NCI-H2171 treated with DMSO at 0.1 percent for 48 hours (cell line): ENCODE measurements at places on chromosomes 13 and 19.

DNA sequence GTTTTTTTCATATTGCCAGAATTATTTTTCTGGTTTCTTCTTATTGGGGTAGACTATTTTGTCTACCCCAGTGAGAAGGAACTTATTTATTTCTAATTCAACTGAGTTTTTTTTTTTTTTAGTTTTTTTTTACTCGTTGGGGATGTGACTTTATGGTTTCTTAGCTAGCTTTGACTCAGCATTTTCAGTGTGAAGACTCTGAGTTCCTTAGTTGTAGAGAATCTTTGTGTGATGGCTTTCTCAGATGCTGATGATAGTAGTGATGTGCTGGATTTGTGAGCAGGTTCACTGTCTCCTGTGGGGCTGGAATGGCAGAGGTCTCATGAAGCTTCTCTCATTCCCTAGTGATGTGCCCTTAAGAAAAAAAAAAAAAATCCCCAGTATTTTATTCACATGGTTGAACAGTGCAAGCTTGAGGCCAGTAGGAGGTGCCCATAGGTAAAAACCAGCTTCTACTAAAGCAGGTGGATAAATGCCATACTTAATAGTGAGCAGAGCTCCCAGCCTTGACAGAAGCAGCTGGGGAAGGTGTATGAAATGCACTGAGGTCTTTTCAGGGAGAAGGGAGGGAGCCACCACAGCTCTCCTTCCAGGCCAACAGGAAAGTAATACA, 106.2 kb upstream of the KLF5 start:
- DNase-seq: no peak

DNA sequence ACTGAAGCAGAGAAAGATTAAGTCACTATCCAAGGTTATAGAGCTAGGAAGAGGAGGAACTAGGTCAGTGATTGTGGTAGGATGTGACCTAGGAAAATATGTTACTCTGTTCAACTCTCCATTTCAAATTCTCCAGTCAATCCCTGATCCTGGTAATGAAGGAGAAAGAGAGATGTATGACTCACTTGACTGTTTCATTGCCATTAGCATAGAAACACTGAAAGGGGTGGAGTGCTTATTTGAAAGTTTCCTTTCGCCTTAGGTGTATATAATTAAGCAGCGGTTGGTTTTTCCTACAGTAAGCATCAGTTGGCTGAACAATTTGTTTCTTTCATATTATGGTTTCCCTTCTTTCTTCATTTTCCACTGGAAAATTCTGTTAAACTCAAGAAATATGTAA, 198.1 kb upstream of the CSNK1A1L start:
- no peak for DNase-seq

GRCh38 chr13:44415815-44416214, 42.2 kb downstream of the SERP2 start:
- DNase-seq: no peak

DNA sequence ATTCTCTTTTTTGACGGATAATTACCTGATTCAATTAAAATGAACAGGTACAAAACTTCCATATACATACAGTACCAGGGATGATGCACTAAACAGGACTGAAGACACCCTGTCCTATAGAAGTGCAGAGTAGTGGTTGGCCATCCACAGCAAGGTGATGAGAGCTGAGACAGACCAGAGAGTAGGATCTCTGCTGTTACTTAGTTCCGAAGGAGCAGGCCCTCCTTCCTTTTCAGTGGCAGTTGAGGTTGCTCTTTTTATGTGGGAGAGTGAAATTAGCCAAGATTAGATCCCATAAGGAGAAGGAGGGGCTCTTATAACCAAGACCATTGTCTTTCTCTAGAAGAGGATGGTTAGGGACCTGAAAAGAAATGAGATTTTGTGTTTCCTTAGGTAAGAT, 4.0 kb downstream of the PDS5B start:
- no peak for DNase-seq

DNA sequence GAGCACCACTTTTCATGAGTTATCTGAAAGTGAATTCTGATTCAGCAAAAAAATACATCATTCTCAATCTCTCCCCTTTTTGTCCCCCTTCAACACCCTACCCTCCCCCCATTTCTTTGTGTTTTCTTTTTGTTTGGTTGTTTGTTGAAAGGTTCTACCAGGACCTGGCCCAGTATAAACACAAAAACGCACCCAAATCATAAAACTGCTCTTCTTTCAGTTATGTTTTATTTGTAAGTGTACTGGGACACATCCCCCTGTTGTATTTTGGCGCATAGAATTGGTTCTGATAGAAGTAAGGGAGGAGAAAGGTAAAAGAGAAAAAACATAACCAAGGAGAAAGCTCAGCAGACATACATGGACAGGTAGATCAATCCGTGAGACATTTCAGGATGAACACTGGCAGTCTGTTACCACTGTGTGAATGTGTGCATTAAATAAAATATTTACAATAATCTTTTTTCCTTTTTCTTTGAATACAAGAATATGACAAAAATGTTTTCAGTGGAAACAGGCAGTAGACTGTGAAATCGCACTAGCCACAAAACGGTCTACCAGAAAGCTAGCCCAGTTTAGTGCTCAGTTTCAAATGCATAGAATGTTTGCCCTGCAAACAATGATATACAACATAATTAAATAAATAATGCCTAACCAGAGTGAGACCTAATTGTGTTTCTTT, 4.2 kb downstream of the POU4F1 start:
- DNase-seq: no peak

GRCh38 chr19:13152974-13153568, 2.9 kb downstream of the IER2 start:
- DNase-seq: peak; percentile 92

- DNase-seq: no peak
Measured at GRCh38 chr19:6527893-6528543, 2.8 kb upstream of the TNFSF9 start.

DNA sequence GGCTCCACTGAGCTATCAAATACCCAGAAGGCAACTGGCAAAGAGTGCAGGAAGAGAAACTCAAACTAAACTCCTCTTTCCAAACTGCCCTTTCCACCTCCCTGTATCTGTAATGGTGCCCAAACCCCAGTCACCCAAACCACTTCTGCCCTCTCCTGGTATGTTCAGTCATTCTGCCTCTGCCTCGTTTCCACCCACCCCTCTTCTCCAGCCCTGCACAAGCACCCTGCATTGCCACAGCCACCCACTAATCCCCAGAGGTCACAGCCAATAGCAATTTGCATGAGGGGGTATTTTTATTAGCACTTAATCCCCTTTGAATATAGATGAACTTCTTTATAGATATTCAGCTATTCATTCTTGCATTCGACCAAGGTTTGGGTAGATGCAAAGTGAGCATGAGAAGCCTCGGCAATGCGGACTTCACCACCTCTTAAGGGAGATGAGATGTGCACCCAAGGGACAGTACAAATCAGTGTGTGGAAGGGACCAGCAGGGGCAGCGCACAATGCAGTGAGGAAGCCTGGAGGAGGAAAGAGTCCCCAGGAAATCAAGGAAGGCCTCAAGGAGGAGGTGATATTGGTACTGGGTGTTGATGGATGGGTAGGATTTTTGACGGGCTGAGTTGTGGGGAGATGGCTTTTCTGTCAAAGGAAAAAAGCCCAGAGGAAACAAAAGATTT, 12.4 kb downstream of the TMEM272 start:
- peak; percentile 39 for DNase-seq

DNA sequence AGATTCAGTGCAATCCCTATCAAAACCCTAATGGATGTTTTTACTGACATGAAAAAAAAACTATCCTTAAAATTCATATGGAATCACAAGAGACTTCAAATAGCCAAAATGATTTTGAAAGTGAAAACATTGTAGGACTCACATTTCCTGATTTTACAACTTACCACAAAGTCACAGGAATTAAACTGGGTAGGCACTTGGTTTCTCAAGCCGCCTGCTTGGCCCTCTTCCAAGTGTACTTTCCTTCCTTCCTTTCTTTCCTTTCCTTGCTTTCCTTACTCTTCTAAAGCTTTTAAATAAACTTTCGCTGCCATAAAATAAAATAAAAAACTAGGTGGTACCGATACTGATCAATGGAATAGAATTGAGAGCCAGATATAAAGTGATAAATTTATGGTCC, 21.0 kb upstream of the CD33 start:
- no peak for DNase-seq

DNA sequence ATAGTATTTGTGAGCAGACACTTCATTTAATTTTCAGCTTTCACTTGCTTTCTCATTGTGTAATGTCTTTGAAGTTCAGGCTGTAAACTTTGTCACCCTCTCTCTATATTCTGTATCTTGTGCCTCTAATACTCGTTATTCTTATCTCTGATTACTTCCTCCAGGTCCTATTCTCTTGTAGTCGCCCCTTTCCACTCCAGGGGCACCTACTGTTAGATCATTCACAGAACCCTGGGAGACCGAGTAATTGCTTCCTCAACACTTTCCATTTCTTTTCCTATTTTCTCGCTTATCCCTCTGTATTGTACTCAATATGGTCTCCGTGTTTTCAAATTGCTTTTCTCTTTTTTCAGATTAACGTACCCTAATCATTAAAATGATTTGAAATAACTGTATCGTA, 93.9 kb upstream of the TDRD3 start:
- no peak for DNase-seq

GRCh38 chr13:77896536-77896935, 22.1 kb downstream of the EDNRB start:
- no peak for DNase-seq

GRCh38 chr19:41144403-41144802, 30.2 kb downstream of the CYP2F1 start:
- peak; percentile 59 for DNase-seq

DNA sequence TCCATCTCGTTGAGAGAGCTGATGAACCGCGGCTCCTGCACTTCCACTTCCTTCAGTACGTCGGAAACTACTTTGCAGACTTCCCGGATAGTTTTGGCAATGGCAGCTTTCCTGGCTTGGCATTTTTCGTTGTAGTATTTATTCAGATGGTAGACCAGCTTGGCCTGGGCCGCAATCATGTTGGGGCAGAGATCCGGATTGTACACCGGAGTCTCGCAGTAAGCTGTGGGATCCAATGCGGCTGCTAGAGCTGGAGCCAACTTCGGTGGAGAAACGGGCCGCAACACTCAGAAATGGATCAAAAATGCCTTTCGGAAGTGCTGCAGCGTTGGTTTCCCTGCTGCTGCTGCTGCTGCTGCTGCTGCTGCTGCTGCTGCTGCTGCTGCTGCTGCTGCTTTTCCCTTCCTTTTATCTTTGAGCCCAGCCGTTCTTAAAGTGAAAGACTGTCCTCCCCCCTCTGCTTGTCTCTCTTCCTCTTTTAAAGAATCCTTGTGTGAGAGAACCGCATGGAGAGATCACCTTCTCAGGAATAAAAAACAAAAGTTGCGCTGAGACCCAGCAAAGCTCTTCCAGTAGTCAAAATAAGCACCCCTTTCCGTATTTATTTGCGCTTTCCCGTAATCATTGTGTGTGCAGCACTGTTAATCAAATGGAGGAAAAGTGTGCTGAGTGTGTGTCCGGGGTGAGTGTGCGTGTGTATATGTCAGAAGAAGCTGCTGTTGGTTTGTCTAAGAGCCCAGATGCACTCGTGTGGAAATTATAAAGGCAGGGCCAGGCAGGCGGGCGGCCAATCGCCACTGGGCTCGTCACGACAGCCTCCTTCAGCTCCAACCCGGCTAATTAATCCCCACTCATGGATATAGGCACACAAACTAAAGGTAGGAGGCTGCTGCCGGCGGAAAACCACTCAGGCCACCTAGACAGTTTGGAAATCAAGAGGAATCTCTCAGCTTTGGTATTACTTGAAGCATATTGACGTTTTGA, at the start of gene MAB21L1:
TSS of gene MAB21L1 (minus strand) at position 730 of the 984 bp plus-strand sequence. CDS start at position 179, 551 bp downstream.
- DNase-seq: peak; percentile 30

DNA sequence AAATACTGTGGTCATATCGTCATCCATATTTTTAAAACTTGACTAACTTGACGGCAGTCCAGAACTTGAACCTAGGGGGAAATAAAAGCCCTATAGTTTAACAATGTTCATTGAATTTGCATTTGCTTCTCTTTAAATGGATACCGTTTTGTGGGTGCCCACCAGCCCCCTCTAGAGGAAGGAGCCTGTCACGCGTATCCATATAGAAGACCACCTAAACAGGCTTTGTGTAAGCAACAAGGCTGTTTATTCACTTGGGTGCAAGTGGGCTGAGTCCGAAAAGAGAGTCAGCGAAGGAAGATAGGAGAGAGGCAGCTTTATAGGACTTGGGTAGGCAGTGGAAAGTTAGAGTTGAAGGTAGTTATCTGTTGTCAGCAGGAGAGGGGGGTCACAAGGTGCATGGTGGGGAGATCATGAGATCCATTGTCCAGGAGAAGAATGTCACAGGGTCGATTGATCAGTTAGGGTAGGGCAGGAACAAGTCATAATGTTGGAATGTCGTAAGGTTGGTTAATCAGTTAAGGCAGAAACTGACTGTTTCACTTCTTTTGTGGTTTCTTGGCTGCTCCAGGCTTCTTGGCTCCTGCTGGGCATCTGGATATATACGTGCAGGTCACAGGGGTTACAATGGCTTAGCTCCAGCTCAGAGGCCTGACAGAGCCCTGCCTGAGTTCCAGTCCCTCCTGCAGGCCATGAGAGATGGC, 42.5 kb upstream of the ANKRD10 start:
- DNase-seq: no peak

DNA sequence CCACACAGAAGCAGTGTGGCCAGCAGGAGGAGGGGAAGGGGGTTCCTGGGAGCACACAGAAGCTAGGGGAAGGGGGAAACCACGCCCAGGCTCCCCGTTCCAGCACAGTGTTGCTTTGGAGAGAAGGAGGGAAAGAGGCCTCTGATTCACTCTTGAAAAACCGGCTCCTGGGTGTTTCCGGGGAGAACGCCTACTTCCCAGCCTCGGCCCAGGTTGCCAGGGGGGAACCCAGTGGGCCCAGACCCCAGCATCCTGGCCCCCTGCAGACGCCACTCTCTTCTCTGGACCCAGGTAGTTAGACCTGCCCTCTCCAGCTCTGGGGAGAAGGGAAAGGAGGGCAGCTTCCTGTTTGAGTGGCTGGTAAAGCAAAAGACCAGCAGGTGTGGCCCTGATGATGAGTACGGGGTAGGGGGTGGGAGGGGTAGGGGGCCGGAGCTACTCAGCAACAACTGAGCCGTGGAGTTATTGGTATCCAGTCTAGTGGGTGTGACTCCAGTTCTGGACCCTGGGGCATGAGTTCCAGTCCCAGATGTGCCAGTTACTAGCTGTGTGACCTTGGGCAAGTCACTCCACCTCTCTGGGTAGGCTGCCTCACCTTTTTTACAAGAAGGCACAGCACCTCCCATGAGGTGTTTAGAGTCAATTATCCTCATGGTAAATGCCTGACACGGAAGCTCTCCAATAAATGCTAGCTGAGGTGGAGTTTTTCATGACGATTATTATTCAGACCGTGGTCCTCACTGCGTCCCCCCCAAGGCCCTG, 836 bp downstream of the GIPC1 start:
- DNase-seq: no peak
